ENCODE measurements at places on chromosomes 5 and 9.
A peak's percentile ranks its signal among the peaks of the same experiment; 100 is the strongest.

DNA sequence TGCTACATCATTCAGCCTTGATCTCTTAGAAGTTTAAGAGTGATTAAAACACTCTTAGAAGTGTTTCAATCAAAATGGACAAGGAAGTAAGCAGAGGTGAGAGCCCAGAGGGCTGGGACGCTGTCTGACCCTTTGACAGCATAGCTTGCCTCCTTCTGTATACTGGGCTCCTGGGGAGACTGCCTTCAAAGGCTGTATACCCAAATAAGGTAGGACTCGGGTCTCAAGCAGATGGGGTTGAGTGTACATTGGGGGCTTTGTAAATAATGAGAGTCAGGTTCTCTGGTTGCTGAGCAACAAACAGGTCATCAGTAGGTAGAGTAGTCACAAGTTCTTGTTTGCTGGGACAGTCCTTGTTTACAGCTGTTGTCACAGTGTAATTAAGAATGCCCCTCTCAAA is 97.1 kb downstream of the PJA2 start:
- no peak for DNase-seq

GRCh38 chr5:112848116-112848811 is 12.8 kb upstream of the SRP19 start:
- DNase-seq, result peak; percentile 71

DNA sequence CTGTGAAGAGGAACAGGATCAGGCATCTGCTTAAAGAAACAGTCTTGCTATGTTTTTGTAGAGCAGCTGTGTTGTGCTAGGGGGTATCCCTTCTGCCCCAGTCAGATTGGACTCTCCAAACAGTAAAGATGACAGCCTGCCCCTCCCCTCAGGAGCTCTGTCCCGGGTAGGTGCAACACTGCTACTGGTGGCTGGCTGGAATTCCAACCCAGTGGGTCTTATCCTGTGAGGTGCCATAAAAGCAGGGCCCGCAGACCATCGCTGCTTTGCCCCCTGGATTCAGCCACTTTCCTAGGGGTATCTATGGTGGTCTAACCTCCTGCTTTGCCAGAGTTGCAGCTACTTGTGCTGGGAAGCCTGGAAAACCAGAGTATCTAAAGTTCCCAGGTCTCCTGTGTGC is 114.6 kb upstream of the PPP1R2B start:
- DNase-seq, result no peak

- DNase-seq, result no peak
Observed at GRCh38 chr5:39698838-39699560, 274.2 kb upstream of the DAB2 start.

DNA sequence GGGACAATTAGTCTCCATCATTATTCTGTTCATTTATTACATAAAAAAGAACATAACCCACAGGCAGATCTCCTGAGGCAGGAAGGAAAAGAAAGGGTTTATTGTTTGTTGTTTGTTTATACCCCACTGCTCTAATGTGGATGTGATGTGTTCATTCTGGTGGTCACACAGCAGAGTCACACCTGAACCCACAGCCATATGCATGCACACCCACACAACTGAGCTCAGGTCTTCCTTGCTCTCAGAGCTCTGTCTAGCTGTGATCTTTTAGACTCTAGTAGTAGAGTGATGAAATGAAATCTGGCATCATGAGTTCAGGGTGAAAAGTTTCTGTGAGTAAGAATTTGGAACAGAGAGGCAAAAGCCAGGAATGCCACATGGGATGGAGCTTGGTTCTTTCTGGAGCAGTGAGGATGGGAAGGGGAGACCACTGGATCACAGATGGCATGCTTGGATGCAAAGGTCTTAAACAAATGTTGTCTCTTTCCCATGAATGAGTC is 227.0 kb downstream of the PAPPA start:
- no peak for DNase-seq

GRCh38 chr5:109939116-109939682 is 249.5 kb downstream of the MAN2A1 start:
- no peak for DNase-seq

Data from NCI-H1694 treated with DMSO at 0.1 percent for 48 hours (cell line).